ENCODE measurements at places on chromosomes 2 and 18. TPM values are rescaled to one million over a fixed set of nuclear protein-coding genes. Genes with fewer than 3 reads are reported as not detected.

UGT1A8 gene
- under 0.01 TPM for total RNA-seq

PNKD gene
- total RNA-seq: 24.8 TPM

SFT2D3 gene
- 2.7 TPM for total RNA-seq

PSMA8 gene
- not detected for total RNA-seq

OR6B2 gene
- not detected for total RNA-seq

HOXD1 gene
- 1.7 TPM for total RNA-seq

HSBP1L1 gene
- 35.0 TPM for total RNA-seq

GREB1 gene
- 0.21 TPM for total RNA-seq

BOLL gene
- total RNA-seq: not detected

Measured in tracheal epithelial cell (primary cell).